Neural crest cell (in vitro differentiated cells): ENCODE measurements at places on chromosomes 7 and 10.
A peak's percentile ranks its signal among the peaks of the same experiment; 100 is the strongest.

DNA sequence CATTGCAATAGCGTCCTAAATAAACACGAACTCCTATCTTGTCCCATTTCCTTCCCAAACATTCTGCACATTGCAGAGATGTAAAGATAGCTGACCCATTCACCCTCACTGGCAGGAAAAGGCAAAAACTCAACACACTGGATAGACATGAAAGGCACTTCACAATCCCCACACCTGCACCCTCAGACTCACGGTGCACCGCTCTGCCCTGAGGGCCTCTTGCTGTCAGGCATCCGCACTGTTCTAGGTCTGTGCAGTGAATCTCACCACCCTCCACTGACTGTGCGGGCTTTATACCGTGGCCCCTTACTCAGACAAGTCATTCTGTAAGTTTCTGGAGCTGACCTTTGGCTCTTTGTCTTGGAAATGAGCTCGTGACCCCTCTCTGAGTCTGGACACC is 42.9 kb upstream of the PARD3 start:
- DNase-seq, result no peak

GRCh38 chr10:124145109-124145870 is 51.9 kb upstream of the CHST15 start:
- DNase-seq, result no peak

- no peak for DNase-seq
Observed at GRCh38 chr7:64463636-64464375, 99.1 kb downstream of the ZNF680 start.

GRCh38 chr7:114949231-114949630 is 27.3 kb downstream of the MDFIC start:
- DNase-seq, result no peak

DNA sequence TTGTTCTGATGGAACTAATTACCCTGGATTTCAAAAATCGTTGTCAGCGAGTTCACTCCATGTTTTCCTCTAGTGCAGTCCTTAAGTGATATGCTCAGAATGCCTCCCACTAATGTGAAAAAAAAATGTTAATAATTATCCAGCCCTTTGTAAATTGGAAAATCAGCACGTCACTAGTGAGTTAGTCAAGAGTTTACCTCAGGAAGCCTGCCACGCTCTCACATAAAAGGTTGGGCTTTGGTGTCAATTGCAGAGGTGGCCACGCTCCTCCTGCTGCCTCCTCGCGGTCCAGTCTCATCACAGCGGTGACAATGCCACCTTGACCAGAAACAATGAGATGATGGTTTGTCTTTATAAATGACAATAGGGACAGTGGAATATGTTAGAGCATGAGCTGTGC is 22.5 kb downstream of the UPP1 start:
- no peak for DNase-seq

GRCh38 chr7:105662998-105663397 is 81.7 kb upstream of the EFCAB10 start:
- DNase-seq, result no peak

GRCh38 chr7:29090836-29091601 is 55.3 kb downstream of the CPVL start:
- peak; percentile 35 for DNase-seq

- no peak for DNase-seq
Observed at GRCh38 chr10:54758791-54759190, 42.2 kb downstream of the PCDH15 start.

DNA sequence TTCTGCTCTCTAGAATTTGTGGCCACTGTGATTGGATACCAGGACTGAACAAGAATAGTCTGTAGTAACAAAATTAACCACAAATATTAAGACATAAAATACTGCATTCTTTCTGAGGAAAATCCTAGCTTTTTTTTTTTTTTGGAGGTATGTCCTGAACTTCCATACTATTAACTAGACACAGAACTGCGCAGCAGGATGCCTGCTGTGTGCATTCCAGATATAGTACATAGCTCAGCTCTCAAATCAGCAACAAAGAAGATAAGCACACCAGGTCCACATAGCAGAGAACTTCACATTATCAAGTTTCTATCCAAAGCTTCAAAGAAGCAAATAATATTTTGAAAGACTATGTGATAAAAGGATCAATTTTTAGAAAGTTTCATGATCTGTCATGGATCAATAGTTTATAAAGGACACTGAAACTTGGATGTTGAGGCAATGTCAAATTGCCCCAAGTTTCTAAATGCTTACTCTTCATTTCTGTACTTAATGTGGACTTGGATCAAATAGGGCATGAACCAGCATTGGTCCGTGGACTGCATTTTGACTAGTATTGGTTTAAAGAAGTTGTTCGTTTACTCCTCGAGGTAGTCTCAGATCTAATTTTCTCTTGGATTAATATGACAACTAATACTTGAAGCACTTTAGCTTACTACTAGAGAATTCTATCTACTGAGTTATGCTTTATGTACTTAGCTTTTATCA is 15.4 kb downstream of the NAMPT start:
- DNase-seq, result no peak

- DNase-seq, result no peak
Observed at GRCh38 chr10:6819301-6819700, 239.2 kb upstream of the PRKCQ start.

DNA sequence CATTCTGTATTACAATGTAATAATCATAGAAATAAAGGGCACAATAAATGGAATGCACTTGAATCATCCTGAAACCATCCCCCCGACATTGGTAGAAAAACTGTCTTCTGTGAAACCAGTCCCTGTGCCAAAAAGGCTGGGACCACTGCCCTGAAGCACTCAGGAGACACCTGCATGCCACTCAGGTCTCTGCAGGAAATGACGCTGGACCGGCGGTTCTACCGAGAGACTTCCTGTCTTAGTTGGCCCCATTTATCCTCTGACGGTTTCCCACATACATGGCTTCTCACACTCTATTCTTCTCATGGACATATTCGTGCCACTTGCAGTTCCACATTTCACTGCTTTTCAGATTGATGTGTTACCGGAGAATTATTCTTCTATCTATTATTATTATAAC is 617.5 kb downstream of the SDK1 start:
- no peak for DNase-seq

GRCh38 chr10:78248651-78249464 is 215.2 kb downstream of the RPS24 start:
- DNase-seq, result no peak

GRCh38 chr7:40239755-40240303 is 105.0 kb downstream of the SUGCT start:
- no peak for DNase-seq

GRCh38 chr7:98617960-98618418 is 904 bp downstream of the NPTX2 start:
- DNase-seq, result no peak

- DNase-seq, result no peak
Observed at GRCh38 chr7:139490130-139490529, 6.7 kb upstream of the KLRG2 start.

DNA sequence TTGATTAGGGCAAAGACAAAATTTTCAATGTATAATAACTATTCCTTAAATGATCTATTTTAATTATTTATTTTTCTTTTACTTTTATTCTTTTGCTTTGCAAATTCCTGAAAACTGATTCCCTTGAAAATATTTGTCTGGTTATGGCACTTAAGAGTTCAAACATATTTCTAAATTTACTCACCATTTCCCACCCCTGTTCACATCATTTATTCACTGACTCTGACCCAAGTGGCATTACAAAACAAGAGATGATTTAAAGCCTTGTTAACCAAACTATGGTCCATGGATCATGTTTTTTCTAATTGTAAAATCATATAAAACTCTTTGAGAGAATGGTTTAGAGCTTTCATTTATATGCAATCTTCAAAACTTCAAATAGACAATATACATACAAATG is 1256.1 kb upstream of the LRRN3 start:
- no peak for DNase-seq

- DNase-seq, result no peak
Observed at GRCh38 chr7:36871863-36872262, 147.6 kb upstream of the AOAH start.

GRCh38 chr10:96470116-96470743 is 43.5 kb downstream of the TLL2 start:
- peak; percentile 45 for DNase-seq

GRCh38 chr7:133481676-133482075 is 228.8 kb downstream of the EXOC4 start:
- no peak for DNase-seq

DNA sequence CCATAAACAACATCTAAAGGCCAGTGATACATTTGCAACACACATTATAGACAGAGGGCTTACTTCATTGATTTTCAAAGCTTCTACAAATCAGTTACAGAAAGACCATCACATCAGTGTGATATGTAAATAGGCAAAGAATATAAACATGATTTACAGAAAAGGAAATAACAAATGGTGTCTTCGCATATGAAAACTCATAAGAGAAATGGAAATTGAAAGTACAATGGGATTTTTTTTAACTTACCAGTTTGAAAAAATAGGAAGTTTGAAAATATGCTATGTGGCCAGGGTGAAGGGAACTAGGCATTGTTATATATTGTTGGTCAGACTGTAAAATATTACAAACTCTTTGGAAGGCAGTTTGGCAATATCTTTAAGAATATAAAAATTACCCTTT is 27.3 kb downstream of the SEC23IP start:
- no peak for DNase-seq

GRCh38 chr10:49458869-49459268 is 63.0 kb upstream of the DRGX start:
- no peak for DNase-seq

DNA sequence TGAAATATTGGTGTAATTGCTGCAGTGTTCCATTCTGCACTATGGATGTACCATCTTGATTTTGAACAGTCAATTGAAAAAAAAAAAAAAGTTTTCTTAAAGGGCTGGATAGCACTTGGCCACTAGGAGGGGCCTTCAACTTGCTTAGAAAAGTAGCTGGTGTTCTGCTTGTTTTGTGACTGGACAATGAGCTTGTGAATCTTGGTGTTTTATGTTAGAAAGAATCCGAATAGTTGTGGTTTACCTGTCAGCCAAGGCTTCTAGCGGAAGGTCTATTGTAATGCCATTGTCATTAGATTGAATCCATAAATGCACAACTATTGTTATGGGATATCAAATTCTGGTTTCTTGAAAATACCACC is 77.1 kb downstream of the BMPER start:
- no peak for DNase-seq

DNA sequence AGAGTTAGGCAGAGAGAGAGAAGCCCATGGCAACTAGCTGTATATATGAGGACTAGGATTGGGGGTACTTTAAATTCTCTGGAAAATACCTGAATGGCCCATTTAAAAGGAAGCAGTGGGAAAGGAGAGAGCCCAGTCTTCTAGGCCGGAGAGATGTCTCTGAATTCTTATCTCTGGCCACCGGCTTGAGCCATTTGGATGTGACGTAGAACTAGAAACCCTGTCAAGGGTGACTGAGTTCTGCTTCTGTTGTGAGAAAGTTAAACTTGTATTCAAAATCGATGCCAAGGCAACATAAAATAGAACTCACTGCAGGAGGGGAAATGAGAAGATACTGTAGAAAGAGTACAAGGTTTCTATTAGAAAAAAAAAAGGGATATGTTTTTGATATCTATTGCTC is 6.3 kb upstream of the GSTK1 start:
- DNase-seq, result no peak

- DNase-seq, result no peak
Observed at GRCh38 chr10:15787426-15787825, 67.7 kb upstream of the ITGA8 start.

DNA sequence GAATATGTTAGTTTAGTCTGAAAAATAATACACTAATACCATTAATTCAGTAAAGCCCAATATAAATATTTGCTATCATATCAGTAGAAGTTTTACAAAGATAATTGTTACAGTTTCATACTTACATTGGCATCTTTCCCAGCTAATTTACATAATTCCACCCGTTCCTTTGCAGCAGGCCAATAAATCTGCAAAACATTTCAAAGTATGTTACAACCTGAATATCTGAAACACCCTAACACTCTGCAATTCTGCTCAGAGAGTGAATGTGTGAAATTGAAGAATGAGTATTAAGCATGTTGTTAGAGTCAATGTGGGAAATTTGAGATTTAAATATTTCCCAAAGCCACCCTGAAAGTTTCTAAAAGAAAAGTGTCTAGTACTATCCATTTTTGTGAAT is 105.5 kb downstream of the SEMA3D start:
- no peak for DNase-seq

- DNase-seq, result peak; percentile 35
Observed at GRCh38 chr10:71396084-71396710, 523 bp upstream of the CDH23 start.

DNA sequence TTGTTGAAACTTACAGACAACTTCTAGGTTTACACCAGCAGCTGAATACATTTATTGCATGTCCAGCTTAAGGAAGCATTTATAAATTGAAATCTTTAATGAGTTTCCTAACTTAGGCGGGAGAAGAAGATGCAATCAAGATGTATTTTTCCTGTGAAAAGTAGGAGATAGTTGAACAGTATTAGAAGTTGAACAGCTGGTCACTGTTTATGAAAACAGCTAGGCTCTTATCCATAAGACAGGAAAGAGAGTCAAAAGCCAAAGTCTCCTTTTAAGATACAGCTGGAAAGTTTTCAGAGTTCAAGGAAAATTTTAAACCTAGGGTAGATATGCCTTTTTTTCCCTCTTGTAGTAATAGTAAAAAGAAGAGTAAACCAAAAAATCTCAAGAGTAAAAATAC is 236.1 kb upstream of the FERD3L start:
- DNase-seq, result no peak

GRCh38 chr7:148304456-148304855 is 286.1 kb upstream of the C7orf33 start:
- DNase-seq, result no peak
